ENCODE measurements at places on chromosomes 5 and 9.
A peak's percentile ranks its signal among the peaks of the same experiment; 100 is the strongest.

DNA sequence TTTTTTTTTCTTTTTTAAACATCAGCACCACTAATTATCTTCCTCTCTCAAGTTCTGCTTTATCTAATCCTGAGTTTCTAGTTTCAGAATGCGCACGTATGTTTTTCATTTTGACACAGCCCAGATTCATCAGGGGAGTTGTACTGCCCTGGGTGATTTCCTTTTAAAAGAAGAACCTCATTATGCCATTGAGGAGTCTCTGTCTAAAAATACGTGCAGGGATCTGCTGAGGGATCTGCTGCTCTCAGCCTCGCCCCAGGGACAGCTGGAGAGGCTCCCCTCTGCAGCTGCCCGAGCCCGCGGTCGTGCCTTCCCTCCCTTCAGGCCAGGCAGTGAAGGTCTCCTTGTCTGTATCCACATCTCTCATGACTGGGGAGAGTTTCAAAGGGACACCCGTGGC lies 273.1 kb downstream of the ARHGEF28 start:
- DNase-seq: no peak

- no peak for DNase-seq
Measured at GRCh38 chr5:173612948-173613347, 3.5 kb downstream of the BOD1 start.

GRCh38 chr5:68161156-68161555 lies 54.4 kb upstream of the PIK3R1 start:
- DNase-seq: no peak

DNA sequence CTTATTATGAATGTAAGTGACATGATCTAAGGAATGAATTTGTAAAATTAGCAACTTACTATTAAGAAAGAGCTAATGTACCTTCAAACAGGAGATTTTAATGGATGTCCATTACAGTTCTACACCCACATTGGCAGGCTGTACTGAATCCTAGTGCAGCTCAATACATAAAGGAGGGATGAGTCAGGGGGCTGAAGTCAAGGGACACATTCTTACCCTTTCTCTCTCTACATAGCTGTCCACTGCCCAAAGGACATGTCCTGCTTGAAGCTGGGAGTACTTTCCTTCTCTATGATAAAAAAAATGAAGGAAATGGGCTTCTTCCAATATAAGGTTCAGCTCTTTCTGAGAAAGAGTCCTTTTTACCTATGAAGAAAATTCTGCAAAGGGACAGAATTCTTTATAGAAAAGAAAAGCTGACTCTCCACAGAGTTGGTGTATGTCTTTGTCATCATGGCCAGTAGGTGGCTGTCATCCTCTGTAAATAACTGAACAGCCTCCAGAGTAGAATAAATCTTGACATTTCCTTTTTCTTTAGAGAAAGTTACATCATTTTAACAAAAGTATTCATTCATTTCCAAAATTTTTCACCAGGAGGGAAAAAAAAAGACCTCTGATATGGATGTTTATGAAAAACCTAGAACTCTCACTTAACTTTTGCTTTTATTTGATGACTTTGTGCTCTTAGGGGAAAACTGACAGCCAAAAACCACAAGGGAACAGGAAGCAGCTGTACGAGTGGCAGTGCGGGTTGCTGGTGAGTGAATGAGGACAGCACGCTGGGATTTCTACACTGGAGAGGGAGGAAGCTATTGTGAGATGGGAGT lies 13.1 kb upstream of the IFNA14 start:
- peak; percentile 62 for DNase-seq

- DNase-seq: no peak
Measured at GRCh38 chr9:77170991-77171699, 6.2 kb upstream of the VPS13A start.

- peak; percentile 80 for DNase-seq
Measured at GRCh38 chr9:8679371-8679822, 879.8 kb upstream of the DMAC1 start.

- DNase-seq: no peak
Measured at GRCh38 chr5:68368311-68369022, 152.9 kb downstream of the PIK3R1 start.

GRCh38 chr5:72661405-72661804 lies 154.2 kb upstream of the ZNF366 start:
- DNase-seq: no peak

DNA sequence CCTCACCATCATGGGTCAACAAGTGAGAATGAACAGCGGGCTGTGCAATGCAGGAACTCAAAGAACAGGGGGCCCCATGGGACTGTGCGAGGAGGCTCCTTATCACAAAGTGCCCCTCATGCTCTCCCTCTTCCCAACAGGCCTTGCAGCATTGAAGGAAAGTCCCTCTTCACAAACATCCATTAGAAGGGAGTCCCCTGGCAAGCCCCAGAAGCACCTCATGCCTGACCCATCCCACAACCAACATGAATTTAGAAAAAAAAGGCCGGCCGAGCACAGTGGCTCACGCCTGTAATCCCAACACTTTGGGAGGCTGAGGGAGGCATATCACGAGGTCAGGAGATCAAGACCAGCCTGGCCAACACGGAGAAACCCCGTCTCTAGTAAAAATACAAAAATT lies 122.6 kb upstream of the FSTL4 start:
- no peak for DNase-seq

- no peak for DNase-seq
Measured at GRCh38 chr5:148446611-148447010, 62.9 kb downstream of the FBXO38 start.

DNA sequence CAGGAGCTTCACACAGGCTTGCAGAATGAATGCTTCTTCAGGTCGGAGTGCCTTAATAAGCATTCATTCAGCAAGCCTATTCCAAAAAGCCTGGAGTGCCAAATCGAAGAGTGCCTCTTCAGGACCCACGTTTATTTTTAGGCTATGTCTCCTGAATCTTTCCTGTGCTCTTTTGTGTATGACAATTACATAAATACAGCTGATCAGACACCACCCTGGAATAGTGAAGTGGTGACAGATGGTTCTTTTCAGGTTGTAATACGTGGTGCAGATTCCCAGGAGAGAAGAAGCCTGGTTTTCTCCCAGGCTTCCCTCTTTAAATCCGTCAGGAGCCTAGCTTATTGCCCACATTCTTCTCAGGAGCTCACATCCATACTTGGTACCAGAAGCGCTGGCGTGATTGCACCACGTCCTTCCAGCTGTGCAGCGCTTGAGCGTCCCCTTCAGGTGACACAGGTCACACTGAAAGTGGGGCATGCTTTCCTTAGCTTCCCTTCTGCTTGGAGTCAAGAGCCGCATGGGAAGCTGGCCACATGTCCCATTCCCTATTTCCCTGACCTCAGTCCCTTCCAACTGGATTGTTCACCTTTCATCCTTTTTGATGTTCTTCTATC lies 123.1 kb downstream of the ADCY2 start:
- no peak for DNase-seq

- no peak for DNase-seq
Measured at GRCh38 chr9:128765499-128765898, 6.2 kb downstream of the ZER1 start.

GRCh38 chr5:148011398-148012137 lies 52.2 kb upstream of the SPINK5 start:
- DNase-seq: no peak

- no peak for DNase-seq
Measured at GRCh38 chr9:126851286-126851880, 9.1 kb upstream of the ZBTB34 start.

DNA sequence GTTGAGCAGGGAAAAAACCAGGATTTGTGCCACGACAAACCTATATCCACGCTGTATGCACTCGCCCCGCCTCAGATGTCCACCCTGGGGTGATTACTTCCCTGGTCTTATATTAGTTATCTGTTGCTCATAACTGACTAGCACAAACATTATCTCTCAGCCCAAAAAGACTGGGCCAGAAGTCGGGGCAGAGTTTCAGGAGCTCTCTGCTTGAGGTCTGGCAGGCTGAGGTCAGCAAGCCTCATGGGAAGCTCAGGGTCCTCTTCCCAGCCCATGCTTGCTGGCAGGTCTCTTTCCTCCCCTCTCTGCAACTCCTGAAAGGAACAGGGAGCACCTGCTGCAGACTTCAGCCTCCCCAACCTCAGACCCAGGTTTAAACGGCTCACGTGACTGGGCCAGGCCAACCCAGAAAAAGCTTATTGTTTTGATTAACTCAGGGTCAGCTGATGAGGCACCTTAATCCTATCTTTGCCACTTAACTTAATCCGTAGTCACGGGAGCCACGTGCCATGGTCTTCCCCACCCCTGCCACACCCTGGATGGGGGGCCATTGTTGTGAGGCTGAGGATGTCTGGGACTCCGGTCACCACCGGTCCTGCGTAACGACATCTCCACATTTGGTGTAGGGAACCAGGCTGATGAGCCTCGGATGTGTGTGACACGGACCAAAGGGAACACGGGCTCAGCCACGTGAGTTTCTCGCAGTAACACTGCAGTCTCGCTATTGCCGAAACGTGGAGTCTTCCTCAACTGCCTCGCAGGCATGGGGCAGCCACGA lies 123.7 kb upstream of the IRX4 start:
- DNase-seq: no peak

DNA sequence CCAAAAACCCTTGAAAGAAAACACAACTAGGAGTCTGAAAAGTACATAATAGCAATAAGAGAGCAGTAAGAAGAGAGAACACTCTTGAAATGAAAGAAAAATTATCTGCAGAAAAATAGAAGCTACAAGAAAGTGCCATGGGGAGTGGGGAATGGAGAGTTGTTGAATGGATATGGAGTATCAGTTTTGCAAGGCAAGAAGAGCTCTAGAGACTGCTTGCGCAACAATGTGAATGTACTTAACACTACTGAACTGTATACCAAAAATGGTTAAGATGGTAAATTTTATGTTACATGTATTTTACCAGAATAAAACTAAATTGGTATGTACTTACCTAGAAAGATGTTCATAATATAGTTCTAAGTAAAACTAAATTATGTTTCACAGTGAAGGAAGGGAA lies 54.8 kb upstream of the RASGRF2 start:
- no peak for DNase-seq

DNA sequence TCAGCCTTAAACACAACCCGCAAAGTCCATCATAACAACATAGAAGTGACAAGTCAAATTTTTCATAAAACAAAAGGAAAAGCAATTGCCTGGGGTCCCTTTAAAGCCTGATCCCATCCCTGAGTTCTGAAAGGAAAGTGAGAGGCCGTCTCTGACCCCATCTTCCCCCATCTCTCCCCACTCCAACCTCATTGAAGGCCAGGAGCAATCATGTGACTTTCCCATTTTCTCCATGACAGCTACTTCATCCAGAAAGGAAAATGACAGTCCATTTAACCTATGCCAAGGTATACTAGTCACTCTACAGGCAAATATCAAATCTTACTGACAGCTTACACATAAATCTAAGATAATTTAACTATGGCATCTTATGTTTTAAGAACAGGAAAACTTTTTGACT lies 15.5 kb downstream of the ACTL7A start:
- DNase-seq: no peak

GRCh38 chr5:173581408-173582215 lies 34.8 kb downstream of the BOD1 start:
- peak; percentile 36 for DNase-seq

- no peak for DNase-seq
Measured at GRCh38 chr5:159171274-159171673, 38.1 kb downstream of the RNF145 start.

DNA sequence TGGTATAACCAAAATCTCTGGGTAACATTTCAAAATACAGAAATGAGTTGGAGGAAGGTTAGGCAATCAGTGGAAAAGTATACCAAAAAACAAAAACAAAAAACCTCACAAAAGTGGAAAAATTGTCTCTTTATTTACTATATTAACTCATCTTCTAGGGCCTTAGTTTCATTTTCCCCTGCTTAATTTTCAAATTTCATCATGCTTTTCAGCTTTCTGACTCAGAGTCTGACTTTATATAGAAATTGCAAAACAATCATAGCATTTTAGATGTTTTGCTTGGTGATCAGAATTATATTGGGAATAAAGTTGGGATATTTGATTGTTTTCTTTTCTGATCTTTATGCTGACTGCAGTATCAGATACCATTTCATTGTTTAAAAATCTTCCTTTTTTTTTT lies 257.0 kb upstream of the PRR16 start:
- no peak for DNase-seq

DNA sequence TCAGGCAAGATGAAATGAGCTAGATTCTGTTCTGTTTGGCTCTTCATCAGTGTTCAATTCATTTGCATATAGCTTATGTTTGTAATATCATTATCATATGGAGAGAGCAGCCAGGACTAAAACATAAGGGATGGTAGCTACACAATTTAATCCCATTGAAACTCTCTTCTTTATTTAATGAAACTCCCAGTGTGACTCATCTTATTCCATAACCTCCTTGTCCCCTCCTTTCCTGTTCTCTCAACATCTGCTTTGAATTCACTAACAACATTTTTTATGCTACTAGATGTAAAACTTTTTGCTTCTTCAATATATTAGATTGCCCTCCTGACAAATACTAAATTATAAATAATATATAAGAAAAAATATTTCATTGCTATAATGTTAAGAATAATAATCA lies 1823.4 kb downstream of the MAT2B start:
- no peak for DNase-seq

- DNase-seq: no peak
Measured at GRCh38 chr5:54477941-54478478, 22.5 kb downstream of the HSPB3 start.

DNA sequence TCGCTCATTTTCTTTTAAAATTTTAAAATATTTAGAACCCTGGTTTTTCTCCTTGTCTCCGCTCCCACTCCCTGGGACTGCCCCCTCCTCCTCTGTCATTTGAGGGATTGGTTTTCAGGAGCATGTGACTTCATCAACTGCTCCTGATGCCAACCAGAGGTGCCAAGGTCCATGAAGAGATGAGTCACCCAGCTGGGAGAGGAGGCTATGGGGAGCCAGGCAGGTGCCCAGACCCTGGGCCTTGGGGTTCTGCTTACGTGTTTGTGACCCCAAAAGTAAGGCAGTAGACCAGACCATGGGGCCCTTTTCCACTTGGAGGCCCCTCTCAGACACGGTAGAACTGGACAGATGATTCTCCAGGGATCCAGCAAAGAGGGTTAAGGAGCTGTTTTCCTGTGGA lies 167.0 kb downstream of the FGF18 start:
- DNase-seq: no peak

DNA sequence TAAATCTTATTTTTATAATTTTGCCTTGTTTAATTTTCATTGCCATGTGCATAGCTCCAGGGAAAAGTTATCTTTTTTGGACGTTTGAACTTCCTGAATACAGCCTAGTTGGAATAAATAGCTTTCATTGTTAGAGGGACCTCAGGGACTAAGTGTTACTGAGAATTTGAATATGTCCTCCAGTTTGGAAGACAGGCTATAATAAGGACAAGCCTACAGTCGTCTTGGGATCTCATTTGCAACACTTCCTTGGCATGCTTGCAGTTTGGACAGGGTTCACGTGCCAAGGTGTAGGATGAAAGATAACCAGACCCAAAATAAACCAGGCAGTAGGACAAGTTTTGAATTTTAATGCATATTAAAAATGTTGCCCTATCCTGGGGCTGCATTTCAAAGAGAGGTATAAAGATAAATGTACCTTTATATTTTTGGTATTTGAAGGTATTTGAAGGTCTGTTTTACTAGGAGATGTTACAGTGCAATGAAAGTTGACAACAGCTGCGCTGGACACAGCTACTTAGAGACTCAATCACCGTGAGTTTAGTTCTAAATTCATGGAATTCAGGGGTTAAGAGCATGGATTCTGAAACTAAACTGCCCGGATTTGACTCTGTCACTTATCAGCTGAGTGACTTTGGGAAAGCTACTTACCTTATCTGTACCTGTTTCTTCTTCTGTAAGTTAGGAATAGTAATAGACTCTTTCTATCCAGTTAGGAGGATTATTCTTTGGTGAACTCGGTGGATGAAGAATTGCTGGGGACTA lies 134.1 kb downstream of the ACTBL2 start:
- DNase-seq: peak; percentile 10

Measured in brain (organoid and tissue), 16 donors.